AG09319 (cell line): ENCODE measurements at places on chromosomes 4 and X.

DNA sequence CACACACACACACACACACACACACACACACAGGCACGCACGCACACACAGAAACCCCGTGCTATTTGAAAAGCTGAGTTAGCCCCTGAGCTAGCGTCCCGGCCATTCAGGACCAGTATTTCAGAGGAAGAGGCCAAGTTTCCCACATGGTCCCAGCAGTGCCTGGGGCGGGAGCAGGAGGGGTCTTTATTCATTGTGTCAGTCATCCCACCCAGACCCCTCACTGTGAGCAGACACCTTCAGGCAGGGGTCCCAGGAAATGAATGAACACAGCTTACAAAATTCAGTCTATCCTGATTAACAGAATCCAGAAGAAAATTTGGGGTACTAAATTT, 58.1 kb downstream of the ZFYVE28 start:
- no peak for DNase-seq

DNA sequence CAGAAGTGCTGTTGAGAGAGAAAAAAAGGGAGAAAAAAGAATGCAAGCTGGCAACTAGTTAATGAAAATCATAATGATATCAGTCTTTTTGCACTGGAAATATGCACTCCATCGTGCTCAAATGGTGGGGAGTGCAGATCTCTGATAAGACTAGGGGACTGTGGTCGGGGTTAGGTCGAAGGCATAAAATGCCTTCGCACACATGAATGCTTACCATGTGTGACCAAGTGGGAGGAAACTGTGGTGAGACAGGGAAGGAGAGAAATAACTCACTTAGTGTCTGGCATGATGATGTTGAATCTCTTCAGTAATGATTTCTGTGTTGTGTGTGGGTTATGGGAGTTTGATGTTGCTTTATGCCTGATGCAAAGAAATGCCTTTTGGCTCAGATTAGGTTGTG, 358.9 kb downstream of the FBXO8 start:
- DNase-seq = no peak

DNA sequence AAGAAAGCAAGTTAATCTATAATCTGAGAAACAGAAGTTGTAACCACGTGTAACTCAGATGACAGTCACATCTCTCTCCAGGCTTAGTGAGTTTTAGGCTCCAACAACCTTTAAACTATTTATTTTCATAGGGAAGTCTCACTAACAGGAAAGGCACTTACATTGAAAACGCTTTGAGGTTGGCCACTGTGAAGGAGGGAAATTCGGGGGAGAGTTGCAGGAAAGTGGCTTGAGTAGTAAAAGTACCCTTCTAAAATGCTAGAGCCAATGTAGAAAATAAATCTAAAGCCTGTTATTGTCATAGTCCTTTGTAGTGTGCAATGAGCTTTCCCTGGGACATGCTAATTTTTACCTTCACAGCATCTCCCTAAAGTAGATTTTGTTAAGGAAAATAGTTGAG, 995 bp upstream of the NFXL1 start:
- DNase-seq = no peak

GRCh38 chrX:48083706-48084105, 12.3 kb upstream of the ZNF630 start:
- no peak for DNase-seq

- DNase-seq = no peak
Measured at GRCh38 chr4:136306361-136306760, 1225.9 kb downstream of the PCDH18 start.

DNA sequence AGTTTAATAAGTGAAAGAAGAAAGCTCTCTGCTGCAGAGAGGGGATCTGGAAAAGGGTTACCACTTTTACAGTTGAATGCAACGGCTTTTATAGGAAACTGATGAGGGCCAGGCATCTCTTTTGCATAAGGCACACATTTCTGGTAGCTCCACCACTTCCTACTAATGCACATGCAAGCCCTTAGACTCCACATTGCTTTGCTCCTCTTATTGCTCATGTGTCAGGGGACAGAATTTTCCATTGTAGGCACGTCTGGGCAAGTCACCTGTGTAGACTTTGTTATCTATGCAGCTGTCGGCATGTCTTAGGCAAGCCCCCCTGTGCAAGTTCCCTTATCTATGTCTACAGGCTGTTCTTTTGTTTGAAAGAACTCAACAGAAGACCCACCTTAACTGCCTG, 294.6 kb upstream of the STS start:
- DNase-seq = no peak

DNA sequence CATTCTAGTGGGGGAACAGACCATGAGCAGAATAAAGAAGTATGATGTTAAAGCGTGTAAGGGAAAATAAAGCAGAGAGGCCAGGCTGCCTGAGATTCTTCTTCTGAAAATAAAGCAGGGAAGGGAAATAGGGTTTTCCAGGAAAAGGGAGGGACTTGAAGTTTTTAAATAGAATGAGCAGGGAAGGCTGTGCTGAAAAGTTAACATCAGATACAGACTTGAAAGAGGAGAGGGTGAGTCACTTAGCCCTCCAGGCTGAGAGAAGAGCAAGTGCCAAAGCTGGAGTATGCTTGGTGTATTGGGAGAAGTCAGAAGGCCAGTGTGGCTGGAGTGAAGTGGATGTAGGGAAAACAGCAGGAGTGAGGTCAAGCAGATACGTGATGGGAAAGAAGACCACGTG, 10.0 kb upstream of the PLK4 start:
- peak; percentile 60 for DNase-seq

DNA sequence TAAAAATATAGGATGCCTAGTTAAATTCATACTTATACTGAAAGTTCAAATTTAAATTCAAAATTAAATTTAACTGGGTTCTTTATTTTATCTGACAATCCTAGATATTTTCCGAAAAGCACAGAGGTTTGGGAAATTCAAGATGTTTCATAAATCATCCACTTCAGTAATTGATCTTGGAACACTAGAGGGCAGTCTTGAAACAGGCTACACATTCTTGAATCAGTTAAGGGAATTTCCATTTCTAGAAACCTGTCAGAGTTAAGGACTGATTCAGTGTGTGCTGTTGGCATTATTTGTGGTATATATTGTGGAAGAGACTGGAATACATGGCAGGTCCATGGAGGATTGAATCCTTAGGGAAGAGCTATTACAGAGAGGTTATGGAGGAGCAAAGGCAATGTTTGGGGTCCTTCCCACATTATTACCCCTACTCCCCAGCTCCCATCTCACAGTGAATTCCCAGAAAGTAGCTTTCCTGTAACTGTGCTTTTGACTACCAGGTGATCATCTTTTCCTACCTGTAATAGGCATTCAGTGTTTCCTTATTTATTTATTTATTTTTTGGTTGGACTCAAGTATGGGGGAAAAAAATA, 92.9 kb downstream of the EGF start:
- DNase-seq = peak; percentile 45

DNA sequence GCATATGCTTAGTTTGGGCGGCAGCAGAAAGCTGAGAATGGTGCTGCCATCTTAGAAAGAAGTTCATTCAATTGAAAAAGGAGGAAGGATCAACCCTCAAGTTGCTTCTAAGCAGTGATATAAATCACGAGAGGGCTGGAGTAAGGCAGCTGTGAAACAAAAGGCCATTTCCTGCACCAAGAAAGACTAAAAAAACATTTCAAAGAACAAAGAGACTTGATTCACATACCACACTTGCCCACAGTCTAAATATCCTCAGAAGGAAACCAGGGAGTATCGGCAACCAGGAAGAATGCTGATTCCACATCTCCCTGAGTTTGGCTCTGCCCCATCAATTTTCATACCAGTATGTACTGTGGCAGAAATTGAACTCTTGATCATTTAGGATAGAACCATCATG, 240.1 kb downstream of the OPHN1 start:
- DNase-seq = no peak

DNA sequence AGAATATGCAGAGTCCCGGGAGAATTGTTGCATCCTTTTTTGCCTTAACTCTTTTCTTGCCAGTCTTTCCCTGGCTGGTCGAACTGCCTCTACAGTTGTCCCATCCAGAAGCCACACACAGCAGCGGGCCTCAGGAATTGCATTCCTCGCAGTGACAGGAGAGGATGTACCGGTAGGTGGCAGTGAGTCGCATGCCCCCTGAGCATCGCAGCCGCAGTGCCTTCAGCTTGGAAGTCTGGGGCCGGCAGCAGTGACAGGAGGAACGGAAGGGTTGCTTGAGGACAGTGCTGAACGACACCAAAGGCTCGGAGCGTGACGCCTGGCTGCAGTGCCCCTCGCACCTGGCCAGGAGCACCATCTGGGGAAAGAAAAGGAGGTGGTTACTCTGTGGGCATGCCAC, 23.5 kb downstream of the NDP start:
- no peak for DNase-seq

- DNase-seq = no peak
Measured at GRCh38 chrX:83892433-83892832, 31.5 kb downstream of the CYLC1 start.

- DNase-seq = peak; percentile 49
Measured at GRCh38 chr4:147361726-147362125, 119.2 kb upstream of the EDNRA start.

DNA sequence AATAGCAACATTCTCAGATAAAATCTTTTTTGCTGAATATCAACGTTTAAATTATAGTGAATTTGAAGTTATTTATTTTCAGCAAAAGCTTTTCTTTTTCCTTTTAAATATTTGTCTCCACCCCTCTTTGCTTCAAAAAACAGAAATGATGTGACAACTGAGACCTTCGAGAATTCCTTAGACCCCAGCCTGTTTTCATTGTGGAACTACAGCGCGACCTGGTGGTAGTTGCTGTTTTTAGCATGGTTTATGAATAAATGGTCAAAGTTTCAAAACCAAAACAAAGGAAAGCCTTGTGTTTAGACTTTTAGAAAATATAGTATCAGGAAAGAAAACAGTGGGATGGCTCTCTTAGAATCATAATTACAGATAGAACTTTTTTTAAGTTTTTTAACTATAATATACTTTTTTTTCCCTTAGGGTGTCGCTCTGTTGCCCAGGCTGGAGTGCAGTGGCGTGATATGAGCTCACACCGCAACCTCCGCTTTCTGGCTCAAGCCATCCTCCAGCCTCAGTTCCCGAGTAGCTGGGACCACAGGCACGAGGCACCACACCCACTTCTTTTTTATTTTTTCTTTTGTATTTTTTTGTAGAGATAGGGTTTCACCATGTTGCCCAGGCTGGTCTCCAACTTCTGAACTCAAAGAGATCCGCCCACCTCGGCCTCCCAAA, 26.8 kb upstream of the TMEM184C start:
- DNase-seq = no peak
